ENCODE measurements at places on chromosomes 1 and 21.

GRCh38 chr1:178023181-178023618 is 53.3 kb upstream of the SEC16B start:
- DNase-seq: no peak

DNA sequence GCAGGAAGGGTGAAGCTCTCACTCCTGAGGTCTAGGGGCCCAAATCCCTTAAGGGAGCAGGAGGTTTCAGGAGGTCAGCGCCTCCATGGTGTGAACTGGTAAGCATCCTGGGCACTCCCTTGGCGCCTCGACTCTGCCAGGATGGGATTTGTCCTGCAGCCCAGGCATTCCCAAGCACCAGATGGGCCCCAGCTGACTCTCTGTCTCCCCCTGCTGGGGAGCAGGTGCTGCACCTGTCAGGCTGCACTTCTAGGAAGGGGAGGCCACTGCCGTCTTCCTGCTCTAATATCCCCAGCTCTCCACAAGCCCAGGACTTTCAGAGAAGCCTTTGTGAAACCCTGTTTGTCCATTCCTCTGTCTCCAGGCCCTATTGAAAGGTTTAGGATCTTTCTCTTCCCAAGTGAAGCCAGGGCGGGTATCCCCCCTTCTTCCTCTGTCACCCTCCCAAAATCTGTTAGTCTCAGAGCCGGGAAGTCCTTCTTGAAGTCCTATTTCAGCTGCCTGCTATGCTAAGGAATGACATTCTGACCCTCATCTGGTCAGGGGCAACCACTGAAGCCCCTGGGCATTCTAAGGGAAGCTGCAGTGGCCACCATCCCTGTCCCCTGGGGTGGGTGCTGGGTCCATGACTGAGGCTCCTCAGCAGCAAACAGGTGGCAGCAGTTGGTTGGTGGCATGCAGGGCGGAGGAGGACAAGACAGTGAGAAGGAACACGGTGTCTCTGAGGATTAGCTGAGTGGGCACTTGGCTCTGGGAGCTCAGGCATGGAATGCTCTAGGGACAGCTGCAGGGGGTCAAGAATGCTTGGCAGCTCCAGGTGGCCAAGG is 3.2 kb downstream of the MYBPH start:
- DNase-seq: no peak

DNA sequence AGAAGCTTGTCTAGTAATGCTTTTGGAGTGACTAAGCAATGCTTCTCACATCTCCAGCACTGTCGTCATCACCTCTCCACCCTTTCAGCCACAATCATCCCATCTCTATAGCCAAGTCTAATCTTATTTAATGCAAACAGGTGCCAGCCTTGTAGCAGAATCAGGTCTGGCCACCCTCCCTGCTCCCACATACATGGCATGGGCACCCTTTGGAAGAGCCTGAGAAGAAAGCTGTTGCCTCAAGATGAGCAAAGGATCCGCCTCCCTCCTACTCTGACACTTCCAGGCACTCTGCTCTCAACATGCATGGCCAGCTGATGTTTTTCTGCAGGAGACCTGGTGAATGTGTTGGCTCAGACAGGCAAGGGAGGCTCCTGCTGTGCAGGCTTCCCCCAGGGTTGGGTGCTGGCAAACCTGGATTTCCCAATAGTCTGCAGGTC is 113.1 kb upstream of the GRIK3 start:
- DNase-seq: no peak

- no peak for DNase-seq
These were observed 86.1 kb upstream of the CD53 start for GRCh38 chr1:110786802-110787327.

DNA sequence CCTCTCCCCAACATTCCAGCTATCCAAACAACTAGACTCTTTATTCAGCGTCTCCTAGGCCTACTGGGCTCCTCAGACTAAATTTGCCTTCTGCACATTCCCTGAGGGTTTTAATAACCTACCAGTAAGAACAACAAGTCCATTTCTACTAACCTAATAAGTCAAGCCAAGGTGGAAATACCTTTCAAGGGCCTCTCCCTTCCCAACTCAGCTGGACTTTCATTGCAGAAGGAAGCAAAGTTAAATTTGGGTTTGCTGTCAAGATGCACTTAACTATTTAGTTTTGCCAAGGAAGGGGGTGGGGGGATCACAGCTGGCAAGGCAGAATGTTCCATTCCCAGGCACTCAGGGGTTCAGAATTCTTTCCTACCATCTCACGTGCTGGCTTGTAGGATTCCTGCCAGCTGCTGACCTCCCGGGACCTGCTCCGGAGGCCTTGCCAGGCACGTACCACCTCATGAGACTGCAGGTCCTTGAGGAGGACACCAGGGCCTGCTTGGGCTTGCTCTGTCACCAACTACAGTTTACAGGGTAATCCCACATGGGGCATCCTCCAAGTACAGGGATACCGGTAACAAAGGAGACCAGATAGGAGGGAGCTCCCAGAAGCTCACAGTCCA is 29.8 kb downstream of the SLC30A1 start:
- DNase-seq: no peak

DNA sequence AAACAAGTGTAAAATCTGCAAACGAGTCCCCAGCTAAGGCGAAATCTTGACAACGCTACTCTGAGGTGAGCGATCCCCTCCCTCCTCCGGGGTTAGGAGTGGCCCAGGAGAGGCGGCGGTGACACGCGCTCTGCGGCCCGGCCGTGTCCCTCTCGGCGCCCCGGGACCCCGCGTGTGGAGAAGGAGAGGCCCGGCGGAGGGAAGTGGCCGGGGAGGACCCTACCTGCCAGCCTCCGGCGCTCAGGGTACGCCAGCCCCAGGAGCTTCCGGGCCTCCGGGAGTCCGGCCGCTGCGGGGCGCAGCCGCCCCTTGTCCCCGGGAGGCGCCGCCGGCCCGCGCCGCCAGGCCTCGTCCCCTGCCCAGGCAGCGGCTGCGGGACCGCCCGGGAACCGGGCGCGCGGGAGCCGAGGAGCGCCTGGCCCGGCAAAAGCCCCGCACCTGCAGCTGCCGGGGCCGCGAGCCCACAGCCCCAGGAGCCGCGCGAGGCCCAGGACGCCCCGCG is 543 bp downstream of the ABCB10 start:
- DNase-seq: no peak

- DNase-seq: no peak
These were observed 21.8 kb downstream of the COA7 start for GRCh38 chr1:52676249-52676903.

DNA sequence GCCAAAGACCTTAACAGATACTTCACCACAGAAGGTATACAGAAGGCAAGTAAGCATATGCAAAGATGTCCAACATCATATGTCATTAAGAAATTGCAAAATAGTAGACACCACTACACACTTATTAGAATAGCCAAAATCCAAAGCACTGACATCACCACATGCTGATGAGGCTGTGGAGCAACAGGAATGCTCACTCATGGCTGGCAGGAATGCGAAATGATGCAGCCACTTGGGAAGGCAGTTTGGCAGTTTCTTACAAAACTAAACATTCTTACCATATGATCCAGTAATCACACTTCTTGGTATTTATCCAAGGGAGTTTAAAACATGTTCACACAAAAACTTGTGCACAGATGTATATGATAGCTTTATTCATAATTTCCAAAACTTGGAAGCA is 261.2 kb upstream of the AJAP1 start:
- no peak for DNase-seq

DNA sequence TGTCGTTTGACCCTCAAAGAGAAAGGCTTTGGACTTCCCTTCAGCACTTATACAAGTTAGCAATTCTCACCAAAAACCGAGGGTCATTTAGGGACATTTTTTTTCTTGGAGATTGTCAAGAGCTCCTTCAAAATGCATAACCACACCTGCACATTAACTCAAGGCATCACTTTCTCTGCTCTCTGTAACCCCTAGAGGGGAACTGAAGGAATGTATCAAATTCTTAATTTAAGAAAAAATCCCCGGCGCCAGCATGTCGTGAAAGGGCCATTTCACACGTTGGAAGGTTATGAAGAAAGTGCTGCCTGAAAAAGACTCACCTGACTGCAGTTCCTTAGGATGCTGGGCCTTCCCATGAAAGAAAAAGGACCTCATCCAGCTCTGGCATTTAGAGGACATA is 131.6 kb upstream of the ZC3H12A start:
- DNase-seq: no peak

DNA sequence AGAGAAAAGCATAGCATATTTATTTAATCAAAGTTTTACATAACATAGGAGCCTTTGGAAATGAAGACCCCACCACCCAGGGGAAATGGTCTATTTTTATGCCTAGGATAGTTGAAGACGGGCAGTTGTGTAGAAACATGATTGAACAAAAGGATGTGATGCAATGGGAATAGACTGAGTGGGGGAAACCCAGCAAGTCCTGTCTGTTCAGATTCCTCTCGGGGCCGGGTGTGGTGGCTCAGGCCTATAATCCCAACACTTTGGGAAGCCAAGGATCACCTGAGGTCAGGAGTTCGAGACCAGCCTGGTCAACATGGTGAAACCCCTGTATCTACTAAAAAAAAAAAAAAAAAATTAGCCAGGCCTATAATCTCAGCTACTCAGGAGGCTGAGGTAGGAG is 298.3 kb downstream of the MATN1 start:
- DNase-seq: no peak

- DNase-seq: no peak
These were observed 5.8 kb upstream of the MMEL1 start for GRCh38 chr1:2638466-2639115.

DNA sequence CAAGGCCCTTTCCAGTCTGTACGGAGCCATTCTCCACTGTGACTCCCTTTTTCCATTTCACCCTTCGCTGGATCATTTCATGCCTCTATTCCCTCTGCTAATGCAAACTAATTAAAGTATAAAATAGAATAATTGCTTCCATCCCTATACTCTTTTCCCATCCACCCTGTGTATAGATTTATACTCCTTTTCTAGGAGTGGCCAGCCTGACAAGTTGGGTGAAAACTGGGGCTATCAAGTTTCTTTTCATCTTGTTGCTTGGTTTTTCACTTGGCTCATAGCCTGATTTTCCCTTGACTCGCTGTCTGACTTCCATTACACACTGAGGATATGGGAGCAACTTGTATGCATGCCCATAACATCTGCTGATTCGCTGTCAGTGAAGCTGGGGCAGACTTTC is 107.0 kb downstream of the PLXNA2 start:
- DNase-seq: peak; percentile 23

DNA sequence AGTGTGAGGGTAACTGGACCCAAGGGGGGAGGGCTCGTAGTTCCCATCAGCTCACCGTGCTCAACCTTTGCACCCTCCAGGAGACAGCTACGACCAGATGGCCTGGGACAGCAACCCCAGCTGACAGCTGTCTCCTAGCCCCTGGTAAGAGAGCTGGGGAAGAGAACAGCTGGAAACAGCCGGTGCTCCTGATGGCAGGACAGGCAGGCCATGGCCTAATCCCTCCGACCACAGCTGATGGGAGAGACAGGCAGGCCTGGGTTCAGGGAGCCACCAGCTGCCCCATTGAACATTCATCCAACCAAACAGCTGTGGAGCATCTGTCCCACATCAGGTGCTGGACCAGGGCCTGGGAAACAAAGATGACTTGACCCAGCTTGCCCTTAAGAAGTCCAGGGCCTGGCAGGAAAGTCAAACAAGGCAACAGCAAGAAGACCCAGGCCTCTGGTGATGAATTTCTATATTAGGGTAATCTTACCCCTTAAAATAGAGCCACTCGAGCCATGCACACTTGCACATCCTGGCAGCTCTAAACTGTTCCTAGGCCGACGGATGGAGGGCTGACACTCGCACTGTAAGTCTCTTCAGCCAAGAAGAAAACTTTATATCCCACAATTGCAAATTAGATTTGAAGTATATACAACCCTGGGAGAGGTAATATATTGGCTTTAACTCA is 12.2 kb downstream of the OLFML2B start:
- DNase-seq: no peak

- DNase-seq: no peak
These were observed 186.3 kb downstream of the VPS13D start for GRCh38 chr1:12416101-12416500.

- DNase-seq: peak; percentile 93
These were observed at the start of gene TXNIP for GRCh38 chr1:145996433-145997015. TSS of gene TXNIP (minus strand) at chr1:145996579. CDS start at chr1:145996266, 313 bp downstream.

DNA sequence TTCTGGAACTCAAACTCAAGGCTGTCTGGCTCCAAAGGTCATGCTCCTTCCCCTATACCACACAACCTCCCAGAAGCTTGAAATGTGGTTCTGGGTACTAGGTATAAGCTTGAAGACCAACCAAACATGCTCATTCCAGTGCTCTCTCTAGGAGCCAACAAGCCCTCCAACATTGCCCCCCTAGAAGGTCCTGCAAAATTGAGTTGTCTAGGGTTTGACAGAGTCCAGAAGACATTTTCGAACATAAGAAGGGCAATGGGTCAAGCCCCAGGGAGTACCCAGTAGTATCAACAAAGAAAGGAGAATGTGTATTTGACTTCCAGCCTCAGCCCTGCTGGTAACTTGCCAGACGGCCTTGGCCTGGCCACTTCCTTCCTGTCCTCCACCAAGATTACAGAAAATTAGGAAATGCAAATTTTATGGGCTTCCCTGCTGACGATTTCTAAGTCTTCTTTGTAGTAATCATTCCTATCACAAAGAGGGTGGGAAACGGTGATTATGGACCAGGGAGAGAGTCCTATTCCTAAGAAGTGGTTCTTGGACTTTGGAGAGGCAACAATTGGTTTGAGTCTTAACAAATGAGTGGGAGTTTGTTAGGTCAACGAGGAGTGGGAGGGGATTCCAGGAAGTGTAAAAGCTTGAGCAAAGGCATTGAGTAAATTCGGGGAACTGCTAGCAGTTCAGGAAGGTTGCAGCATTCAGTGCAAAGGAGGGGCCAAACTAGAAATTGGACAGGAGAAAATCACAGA is 18.7 kb upstream of the SLAMF1 start:
- no peak for DNase-seq

All from AG09319 (cell line).